Spleen (tissue), 13 donors: ENCODE measurements at places on chromosomes 2 and 18.

DNA sequence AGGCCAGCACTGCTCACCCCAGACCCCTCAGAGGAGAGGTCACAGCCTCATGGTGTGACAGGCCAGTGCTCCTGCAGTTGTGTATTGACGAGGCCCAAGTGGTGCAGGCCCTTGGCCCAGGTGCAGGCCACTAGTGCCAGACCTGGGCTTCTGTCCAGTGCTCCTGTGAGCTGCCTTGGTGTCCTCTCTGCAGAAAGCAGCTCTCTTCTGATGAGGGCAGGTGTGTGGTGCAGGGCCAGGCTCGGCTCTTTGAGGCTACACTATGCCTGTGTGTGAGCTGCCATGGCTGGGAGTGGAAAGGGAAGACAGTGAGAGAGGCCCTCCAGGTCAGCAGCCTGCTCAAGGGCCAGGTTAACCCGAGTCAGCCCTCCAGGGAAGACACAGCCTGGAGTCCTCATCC lies 17.1 kb downstream of the EHD3 start:
- DNase-seq: no peak

DNA sequence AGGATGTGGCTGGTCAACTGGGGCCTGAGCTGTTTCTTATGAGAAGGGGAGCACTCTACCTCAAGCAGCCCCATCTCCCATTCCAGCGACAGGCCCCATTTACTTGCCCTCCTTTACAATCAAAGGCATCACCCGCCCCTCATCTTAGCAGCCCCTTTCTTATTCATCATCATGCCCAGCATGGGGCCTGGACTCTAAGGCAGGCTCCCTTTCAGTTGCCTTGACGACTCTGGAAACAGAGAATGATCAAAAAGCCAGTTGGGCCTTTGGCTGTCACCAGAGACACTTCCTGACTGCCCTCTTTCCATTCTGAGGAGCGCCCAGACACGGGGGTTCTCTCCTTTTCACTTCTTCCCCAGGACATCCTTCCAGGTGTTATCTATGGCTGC lies 11.2 kb downstream of the CELF4 start:
- DNase-seq: no peak

- DNase-seq: no peak
These were observed 382.7 kb upstream of the SALL3 start for GRCh38 chr18:78596794-78597345.

- DNase-seq: no peak
These were observed 516.6 kb upstream of the NXPH2 start for GRCh38 chr2:139296672-139297209.

GRCh38 chr2:133658020-133658903 lies 90.0 kb upstream of the NCKAP5 start:
- no peak for DNase-seq
